T-helper 17 cell (primary cell): ENCODE measurements at places on chromosomes 6 and 20. TPM values are rescaled to one million over a fixed set of nuclear protein-coding genes. Genes with fewer than 3 reads are reported as not detected.

Gene TEAD3
- 0.12 TPM for total RNA-seq

Gene ETV7
- total RNA-seq = 2.6 TPM

Gene CCN5
- total RNA-seq = not detected

Gene PPIL6
- total RNA-seq = 0.83 TPM

Gene RFX6
- total RNA-seq = not detected

Gene CAPN11
- total RNA-seq = 1.0 TPM

Gene TFAP2D
- not detected for total RNA-seq

Gene TENT5A
- 6.2 TPM for total RNA-seq

DNA sequence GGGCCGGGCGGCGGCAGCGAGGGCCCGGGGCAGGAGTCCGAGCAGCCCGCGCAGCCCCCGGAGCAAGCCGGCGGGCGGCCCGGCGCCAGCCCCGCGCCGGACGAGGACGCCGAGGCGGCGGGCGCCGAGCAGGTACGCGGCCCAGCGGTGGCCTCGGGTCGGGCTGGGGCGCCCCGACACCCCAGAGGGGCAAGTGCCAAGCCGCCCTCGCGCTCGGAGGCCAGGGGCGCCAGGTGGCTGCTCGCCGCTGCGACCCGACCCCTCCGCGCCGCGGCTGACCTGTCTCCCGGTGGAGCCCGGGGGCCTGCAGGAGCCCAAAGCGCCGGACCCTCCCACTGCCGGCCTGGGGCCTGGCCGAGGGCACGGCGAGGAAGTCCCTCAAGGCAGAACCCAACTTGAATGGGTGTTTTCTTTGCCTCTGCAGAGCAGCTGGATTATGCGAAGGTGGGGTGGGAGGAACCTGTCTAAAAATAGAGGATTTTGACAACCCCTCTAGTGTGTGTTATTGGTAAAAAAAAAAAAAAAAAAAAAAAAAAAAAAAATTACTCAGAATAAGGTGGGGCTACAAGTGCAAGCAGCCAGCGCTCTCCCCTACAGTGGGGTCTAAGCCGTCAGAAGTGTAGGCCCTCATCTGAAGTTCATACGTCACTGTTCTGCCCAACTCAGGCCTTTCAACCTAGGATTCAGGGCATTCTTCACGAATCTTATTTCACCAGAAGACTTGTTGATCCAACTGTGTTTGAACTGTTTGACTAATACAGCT lies 609 bp downstream of the OGFRL1 start:
- no peaks in the 10 kb centered on the region for H3K27me3 ChIP-seq
- H3K27ac ChIP-seq = peak overlapping the region; percentile 9
- peak overlapping the region; percentile 90 for H3K4me3 ChIP-seq
- H3K4me1 ChIP-seq = peaks cover 39% of the 10 kb centered on the region
- DNase-seq = no peak

- peaks cover 3% of the 10 kb centered on the region for H3K36me3 ChIP-seq
- peaks cover 2% of the 10 kb centered on the region for H3K4me1 ChIP-seq
- peaks cover 5% of the 10 kb centered on the region for H3K27me3 ChIP-seq
- no peak overlapping the region for H3K27ac ChIP-seq
- H3K4me3 ChIP-seq = no peak overlapping the region
Observed at GRCh38 chr6:107866606-107867301, 42.6 kb upstream of the SCML4 start.

GRCh38 chr20:50004229-50004628 lies 21.4 kb downstream of the SNAI1 start:
- H3K36me3 ChIP-seq = no peaks in the 10 kb centered on the region
- H3K27ac ChIP-seq = no peak overlapping the region
- peaks cover 5% of the 10 kb centered on the region for H3K4me1 ChIP-seq

GRCh38 chr6:9783567-9783966 lies 631.3 kb downstream of the TFAP2A start:
- no peaks in the 10 kb centered on the region for H3K4me1 ChIP-seq
- no peak overlapping the region for H3K4me3 ChIP-seq
- no peaks in the 10 kb centered on the region for H3K27me3 ChIP-seq
- no peak overlapping the region for H3K27ac ChIP-seq
- no peaks in the 10 kb centered on the region for H3K36me3 ChIP-seq

- no peak overlapping the region for H3K4me3 ChIP-seq
- H3K36me3 ChIP-seq = no peaks in the 10 kb centered on the region
- peaks cover 8% of the 10 kb centered on the region for H3K4me1 ChIP-seq
- no peak overlapping the region for H3K27ac ChIP-seq
Observed at GRCh38 chr6:156348424-156348823, 428.8 kb upstream of the ARID1B start.

- H3K36me3 ChIP-seq = peaks cover 15% of the 10 kb centered on the region
- no peak for DNase-seq
- H3K4me3 ChIP-seq = peak overlapping the region; percentile 100
Observed at GRCh38 chr6:149482545-149483333, 2.1 kb downstream of the ZC3H12D start.

GRCh38 chr20:49835031-49835430 lies 22.4 kb downstream of the SLC9A8 start:
- H3K4me1 ChIP-seq = peaks cover 15% of the 10 kb centered on the region

DNA sequence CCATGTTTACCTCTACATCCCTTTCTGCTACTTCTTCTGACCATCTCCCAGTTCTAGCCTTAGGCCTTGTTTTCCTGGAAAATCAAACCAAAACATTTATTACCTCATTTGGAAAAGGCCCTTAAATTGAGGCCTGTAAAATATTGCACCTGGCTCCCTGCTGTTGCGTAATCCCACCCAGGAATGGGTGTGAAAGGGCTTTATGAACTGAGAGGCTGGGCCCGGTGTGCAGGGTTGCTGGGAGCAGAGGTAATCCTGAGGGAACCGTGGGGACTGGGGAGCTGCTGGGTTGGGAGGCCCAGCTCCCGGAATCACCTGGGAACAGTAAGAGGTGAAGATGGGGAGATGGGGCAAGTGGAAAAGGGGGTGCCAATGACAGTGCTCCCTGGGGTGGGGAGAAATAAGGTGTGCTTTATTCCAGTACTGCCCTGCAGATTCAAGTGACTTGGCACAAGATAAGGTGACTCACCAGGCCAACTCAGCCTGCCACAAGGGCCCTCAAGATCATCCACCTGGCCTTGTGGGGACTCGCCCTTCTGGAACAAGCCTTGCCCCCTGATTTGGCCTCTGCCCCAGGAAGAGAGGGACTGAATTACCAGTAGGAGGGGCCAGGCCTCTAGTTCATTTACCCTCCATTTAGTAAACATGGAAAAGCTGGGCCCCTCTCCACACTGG lies 44.2 kb downstream of the KCNK5 start:
- H3K4me3 ChIP-seq = no peak overlapping the region
- H3K27me3 ChIP-seq = no peaks in the 10 kb centered on the region
- DNase-seq = no peak
- H3K27ac ChIP-seq = no peak overlapping the region

- no peak for DNase-seq
- H3K4me3 ChIP-seq = no peak overlapping the region
- no peaks in the 10 kb centered on the region for H3K4me1 ChIP-seq
- H3K27ac ChIP-seq = no peak overlapping the region
- H3K36me3 ChIP-seq = no peaks in the 10 kb centered on the region
Observed at GRCh38 chr6:151209071-151209831, 30.5 kb upstream of the AKAP12 start.

- peaks cover 2% of the 10 kb centered on the region for H3K36me3 ChIP-seq
- H3K4me3 ChIP-seq = no peak overlapping the region
- DNase-seq = no peak
- no peaks in the 10 kb centered on the region for H3K4me1 ChIP-seq
- H3K27ac ChIP-seq = no peak overlapping the region
Observed at GRCh38 chr20:4434681-4435080, 287.0 kb upstream of the PRND start.

- H3K27me3 ChIP-seq = no peaks in the 10 kb centered on the region
- H3K4me3 ChIP-seq = no peak overlapping the region
- DNase-seq = no peak
- H3K4me1 ChIP-seq = no peaks in the 10 kb centered on the region
Observed at GRCh38 chr6:74505391-74505790, 700.5 kb downstream of the COL12A1 start.

GRCh38 chr20:3783068-3783489 lies 1.8 kb upstream of the SPEF1 start:
- H3K4me1 ChIP-seq = peaks cover 32% of the 10 kb centered on the region
- H3K36me3 ChIP-seq = no peaks in the 10 kb centered on the region
- no peak for DNase-seq

DNA sequence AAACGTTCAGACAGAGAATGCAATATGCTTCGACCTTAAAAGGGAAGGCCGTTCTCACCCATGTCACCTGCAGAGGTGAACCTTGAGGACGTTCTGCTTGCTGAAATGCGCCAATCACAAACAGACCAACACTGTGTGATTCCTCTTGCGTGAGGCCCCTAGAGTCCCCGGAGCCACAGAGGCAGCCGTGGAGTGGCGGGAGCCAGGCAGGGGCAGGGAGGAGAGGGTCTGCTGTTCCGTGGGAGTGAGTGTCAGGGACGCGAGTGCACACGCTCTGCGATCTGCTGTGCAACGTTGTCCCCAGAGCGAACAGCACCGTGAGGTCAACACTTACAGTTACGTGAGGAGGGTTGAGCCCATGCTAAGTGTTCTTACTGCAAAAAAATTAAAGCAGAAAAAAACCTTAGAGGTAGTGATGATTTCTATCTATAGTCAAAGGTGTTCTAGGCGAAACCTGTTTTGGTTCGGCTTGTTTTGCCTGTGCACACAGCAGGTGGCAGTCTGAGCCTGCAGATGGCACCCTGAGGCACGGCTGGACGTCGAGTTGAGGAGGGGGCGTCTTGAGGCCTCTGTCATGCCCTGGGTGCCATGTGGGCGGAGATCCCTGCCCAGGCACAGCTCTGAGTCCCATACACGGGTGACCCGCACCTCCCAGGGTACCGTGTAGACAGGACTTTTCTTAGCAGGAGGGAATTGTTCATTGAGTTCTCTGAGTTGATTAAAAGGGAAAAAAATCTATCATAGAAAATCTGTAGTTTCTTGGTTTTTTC lies 71.7 kb upstream of the FRMD1 start:
- no peaks in the 10 kb centered on the region for H3K36me3 ChIP-seq
- no peak for DNase-seq
- no peaks in the 10 kb centered on the region for H3K4me1 ChIP-seq
- H3K27ac ChIP-seq = no peak overlapping the region
- peaks cover 76% of the 10 kb centered on the region for H3K27me3 ChIP-seq
- H3K4me3 ChIP-seq = no peak overlapping the region

DNA sequence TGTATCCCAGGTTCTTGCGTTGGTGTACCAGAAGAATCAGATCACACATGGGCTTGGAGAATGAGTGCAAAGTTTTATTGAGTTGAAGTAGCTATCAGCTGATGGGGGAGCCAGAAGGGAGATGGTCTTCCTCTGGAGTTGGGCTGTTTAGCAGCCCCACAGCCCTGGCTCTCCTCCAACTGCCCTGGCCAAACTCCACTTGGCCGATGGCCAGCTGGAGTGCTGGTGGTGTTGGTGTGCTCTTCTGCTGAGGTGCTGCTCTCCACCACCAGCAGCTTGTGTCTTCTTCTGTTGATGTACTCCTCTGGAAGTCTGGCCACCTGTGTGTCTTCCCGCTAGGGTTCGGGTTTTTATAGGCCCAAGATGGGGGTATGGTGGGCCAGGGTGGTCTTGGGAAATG lies 172.8 kb downstream of the TINAG start:
- H3K36me3 ChIP-seq = no peaks in the 10 kb centered on the region
- no peaks in the 10 kb centered on the region for H3K27me3 ChIP-seq
- no peak overlapping the region for H3K27ac ChIP-seq
- H3K4me3 ChIP-seq = no peak overlapping the region
- H3K4me1 ChIP-seq = no peaks in the 10 kb centered on the region
- DNase-seq = no peak

GRCh38 chr6:41972826-41973225 lies 31.2 kb upstream of the CCND3 start:
- peak overlapping the region; percentile 32 for H3K27ac ChIP-seq
- no peak overlapping the region for H3K4me3 ChIP-seq
- peaks cover 42% of the 10 kb centered on the region for H3K4me1 ChIP-seq
- H3K27me3 ChIP-seq = no peaks in the 10 kb centered on the region

- no peaks in the 10 kb centered on the region for H3K36me3 ChIP-seq
- peaks cover 33% of the 10 kb centered on the region for H3K4me1 ChIP-seq
- DNase-seq = peak; percentile 41
- H3K27ac ChIP-seq = no peak overlapping the region
- H3K4me3 ChIP-seq = peak overlapping the region; percentile 92
Observed at GRCh38 chr20:50191065-50191543, 474 bp downstream of the CEBPB start.

- DNase-seq = no peak
- no peaks in the 10 kb centered on the region for H3K27me3 ChIP-seq
- H3K4me3 ChIP-seq = no peak overlapping the region
- H3K27ac ChIP-seq = no peak overlapping the region
- no peaks in the 10 kb centered on the region for H3K4me1 ChIP-seq
Observed at GRCh38 chr6:146273490-146273889, 244.6 kb downstream of the GRM1 start.
